ENCODE measurements at places on chromosomes 7 and 10.
A peak's percentile ranks its signal among the peaks of the same experiment; 100 is the strongest.

DNA sequence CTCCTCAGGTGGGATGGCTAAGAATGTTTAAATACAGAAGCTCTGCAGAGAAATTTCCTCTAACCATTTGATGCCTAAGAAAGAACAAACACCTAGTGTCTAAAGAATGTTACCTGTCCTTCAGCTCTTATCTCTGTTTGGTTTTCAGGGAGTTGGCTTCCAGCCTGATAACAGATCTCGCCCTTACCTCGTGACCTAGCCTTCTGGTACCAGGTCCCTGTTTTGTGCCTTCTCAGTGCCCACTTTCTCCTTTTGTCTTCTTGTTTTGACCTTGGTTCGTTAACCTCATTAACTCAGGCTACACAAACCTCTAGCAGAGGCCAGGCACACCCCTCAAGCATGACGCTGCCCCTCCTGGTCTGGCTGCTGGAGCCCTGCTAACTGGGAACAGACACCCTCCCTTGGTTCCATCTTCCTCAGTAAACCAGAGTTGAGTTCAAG is 16.1 kb upstream of the RAB11FIP2 start:
- DNase-seq = no peak

DNA sequence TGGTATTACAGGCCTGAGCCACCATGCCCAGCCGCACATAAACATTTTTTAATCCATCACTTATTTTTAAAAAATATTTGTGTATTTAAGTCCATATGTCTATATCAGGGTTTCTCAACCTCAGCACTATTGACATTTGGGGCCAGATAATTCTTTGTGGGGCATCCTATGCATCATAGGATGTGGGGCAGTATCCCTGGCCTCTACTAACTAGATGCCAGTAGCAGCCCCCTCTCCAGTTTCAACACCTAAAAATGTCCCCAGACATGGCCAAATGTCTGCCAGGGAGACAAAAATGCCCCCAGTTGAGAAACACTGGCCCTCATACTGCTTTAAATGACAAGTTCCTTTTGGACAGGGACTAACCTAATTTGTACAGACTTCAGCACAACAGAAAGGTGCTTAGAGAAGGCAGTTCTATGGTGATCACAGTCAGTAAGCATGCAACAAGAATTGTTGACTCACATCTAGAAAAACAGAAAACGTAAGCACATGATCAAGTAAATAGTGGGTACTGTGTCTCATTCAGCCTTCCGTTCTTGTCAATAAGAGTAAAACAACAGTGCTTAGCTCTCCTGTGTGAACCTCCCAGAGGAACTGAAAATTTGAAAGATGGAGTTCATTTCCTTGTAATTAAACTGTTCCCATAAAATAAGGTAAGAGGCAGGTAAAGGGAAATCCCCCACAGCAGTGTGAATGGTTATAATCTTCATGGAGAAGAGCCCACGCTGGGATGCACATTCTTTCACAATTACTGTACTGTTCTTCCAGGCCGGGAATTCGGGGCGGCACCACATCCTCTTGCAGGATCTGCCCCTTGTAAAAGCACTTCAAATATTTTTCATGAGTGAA is 17.3 kb upstream of the ADRB1 start:
- no peak for DNase-seq

- DNase-seq = no peak
These were observed 11.9 kb downstream of the RGR start for GRCh38 chr10:84256510-84257342.

DNA sequence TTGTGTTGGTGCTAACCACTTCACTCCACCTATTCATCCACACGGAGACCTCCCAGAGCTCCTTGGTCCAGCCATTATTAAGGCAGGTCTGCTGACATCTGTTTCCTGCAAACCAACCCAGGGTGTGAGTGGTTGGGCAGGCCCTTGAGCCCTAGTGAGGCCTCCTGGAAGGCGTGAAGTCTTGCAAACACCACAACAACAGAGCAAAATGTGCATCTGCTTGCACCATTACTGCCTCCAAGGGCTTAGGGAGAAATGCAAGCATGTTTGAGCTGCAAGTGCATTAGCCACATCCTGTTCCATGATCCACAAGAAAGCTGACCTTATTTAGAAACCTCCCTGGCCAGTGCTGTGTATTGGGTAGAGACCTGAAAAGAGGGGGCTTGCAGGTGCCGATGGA is 325.5 kb downstream of the GRID1 start:
- DNase-seq = no peak

- DNase-seq = no peak
These were observed 73.7 kb upstream of the ABCB5 start for GRCh38 chr7:20541608-20542349.

DNA sequence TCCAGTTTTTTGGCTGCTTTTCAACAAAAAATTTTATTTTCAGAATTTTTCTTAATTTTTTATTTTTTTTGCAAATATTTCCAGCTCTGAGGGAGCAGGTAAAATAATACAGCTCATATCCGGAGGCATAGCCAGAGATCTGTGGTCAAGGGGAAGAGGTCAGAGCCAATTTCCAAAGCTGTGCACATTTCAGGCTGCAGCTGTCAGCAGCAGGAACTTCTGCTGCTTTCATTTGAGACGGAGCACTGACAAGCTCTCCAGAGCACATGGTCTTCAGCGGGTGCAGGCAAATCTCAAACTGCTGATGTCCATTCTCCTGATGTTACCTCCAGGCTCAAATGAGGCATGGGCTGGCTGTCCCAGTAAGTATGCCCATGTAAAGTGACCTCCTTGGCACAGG is 31.1 kb downstream of the SLC26A4 start:
- no peak for DNase-seq

DNA sequence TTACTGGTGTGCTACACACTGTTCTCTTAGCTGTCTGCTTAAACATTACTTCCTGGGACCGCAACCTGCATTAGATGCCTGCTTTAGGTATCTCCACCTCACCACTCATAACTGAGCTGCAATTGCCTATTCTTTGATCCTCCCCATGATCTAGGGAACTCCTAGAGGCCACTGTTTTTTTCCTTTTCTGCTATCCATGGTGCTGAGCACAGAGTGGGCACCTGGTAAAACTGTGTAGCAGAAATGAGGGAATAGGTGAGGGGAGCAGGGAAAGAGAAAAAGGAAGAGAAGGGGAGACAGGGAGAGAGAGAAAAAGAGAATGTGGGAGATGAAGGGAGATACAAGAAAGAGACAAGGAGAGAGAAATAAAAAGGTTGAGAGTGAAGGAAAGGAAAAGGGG is 434.9 kb downstream of the ADRA2A start:
- no peak for DNase-seq

DNA sequence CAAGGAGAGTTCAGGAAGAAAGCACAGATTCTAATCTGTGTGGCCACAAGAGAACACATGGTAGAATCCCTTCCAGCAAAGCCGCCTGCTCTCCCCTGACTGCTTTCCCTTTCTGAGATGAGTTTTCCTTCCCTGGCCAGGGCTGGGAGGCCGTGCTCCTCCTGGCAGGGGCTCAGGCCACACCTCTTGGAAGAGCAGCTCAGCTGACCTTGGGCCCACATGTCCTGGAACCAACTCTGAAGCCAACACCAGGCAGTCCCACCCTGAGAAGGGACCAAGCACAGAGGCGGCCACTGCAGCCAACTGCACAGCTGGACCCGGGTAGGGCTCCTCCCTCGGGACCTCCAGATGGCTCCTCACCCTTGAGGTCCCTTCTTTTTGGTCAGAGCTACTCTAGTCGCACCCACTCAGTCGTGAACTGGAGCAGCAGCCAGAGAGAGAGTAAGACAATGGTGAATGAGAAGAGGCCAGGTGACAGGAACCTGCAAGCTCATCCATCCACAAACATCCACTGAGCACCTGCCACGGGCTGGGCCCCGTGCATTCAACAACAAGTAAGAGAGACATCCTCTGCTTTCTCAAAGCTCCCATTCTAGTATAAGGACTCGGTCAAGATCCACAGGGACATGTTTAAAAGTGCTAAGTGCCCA is 40.3 kb downstream of the FAM53B start:
- no peak for DNase-seq

GRCh38 chr10:42836771-42837468 is 54.3 kb downstream of the BMS1 start:
- DNase-seq = no peak

GRCh38 chr10:133471300-133472109 is 17.8 kb downstream of the SCART1 start:
- no peak for DNase-seq

- DNase-seq = peak; percentile 39
These were observed at the start of gene ACBD5 for GRCh38 chr10:27240212-27241009. Gene ACBD5 (minus strand): TSS chr10:27240797. CDS start chr10:27240688, 109 bp downstream.
